Activated CD4-positive, CD25-positive, alpha-beta regulatory T cell treated with anti-CD3 and anti-CD28 coated beads, Interleukin-2, amount 50 U/mL, for 24 hours (primary cell): ENCODE measurements at places on chromosomes 16 and 17.
A peak's percentile ranks its signal among the peaks of the same experiment; 100 is the strongest.

GRCh38 chr17:82108038-82108437 lies 10.0 kb upstream of the FASN start:
- no peak for ATAC-seq

GRCh38 chr16:24800586-24800985 lies 45.2 kb upstream of the SLC5A11 start:
- no peak for ATAC-seq

- ATAC-seq: no peak
These were observed 641 bp upstream of the NT5C3B start for GRCh38 chr17:41836550-41837196.

- no peak for ATAC-seq
These were observed 43.0 kb upstream of the TMEM97 start for GRCh38 chr17:28276011-28276410.

- peak; percentile 90 for ATAC-seq
These were observed at the start of gene NUP93 for GRCh38 chr16:56729735-56730662. Gene NUP93 (plus strand): TSS chr16:56730129. CDS start chr16:56748248, 18,119 bp downstream.

DNA sequence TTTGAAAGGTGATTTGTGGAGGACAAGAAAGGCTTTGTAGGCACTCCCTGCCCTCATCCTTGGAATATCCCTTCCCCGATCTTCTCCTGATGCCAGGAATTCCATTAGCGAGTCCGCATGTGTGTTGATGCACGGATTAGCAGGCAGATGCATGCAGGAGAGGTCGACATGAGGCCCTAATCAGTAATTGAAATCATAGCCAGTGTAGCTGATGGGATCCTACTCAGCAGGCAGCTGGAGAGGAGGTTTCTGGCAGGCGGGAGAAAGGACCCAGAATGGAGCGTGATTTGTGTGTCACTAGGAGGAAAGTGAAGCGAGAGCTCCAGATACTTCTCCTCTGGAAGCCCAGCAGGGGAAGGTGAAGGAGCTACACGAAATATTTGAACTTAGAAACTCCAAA lies 196.3 kb upstream of the CDH11 start:
- ATAC-seq: no peak

DNA sequence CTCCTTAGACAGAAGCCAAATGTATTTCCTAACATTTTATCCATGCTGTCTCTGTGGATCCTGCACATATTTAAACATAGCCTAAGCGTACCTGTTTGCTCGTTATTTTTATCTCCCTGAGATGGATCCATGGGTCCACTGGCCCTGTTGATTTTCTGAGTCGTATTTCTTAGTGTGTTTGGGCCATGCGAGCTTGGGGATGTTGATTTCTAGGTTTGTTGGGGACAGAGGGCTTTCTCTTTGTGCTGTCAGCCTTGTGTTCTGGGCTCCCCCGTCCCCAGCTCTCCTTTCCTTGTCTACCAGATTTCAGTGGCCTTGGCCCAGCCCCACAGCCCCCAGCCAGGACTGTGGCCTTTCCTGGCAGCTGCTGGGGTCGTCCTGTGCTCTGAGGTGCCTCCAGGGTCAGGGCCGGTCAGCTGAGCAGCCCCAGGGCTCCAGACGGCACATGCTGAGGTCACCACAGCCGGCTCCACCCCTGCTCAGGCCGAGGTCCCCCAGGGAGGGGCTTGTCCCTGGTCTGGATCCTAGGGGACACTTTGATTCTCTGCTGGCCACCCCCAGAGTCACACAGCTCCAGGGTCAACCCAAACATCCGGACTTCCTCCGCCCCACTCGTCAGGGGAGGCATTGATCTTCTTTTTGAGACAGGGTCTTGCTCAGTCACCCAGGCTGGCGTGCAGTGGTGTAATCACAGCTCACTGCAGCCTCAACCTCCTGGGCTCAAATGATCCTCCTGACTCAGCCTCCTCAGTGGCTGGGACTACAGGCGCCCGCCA lies 4.4 kb downstream of the SSTR5 start:
- no peak for ATAC-seq

GRCh38 chr17:34370997-34371395 lies 8.0 kb upstream of the CCL1 start:
- ATAC-seq: no peak

- ATAC-seq: no peak
These were observed 5.2 kb upstream of the PKMYT1 start for GRCh38 chr16:2985462-2985861.

DNA sequence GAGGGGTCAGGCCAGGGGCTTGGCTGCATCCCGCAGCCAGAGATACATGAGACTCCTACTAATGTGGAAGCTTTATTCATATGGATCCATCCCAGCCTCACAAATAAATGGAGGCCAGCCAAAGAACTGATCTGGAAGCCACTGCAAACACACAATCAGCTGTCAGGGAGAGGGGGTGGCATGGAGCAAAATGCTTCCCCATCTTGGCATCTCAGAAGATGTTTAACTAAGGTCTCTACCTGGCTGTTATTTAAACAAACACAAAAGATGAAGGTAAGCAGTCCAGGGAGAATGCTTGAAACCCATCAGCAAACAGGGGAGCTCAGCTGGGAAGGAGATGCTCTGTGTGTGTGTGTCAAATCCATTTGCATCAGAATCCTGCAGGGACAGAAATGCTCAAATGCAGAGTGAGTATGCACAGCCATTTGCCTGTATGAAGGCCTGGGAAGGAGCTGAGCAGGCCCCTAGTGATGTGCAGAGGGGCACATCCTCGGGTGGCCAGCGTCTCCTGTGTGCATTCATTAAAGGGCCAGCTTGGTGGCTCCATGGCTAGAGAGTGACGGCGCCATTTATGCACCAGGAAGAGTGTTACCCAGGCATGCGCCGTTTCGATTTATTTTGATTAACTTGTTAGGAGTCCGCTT lies 34.2 kb upstream of the IRX3 start:
- no peak for ATAC-seq

GRCh38 chr16:57540387-57540786 lies 2.1 kb upstream of the ADGRG5 start:
- ATAC-seq: no peak

DNA sequence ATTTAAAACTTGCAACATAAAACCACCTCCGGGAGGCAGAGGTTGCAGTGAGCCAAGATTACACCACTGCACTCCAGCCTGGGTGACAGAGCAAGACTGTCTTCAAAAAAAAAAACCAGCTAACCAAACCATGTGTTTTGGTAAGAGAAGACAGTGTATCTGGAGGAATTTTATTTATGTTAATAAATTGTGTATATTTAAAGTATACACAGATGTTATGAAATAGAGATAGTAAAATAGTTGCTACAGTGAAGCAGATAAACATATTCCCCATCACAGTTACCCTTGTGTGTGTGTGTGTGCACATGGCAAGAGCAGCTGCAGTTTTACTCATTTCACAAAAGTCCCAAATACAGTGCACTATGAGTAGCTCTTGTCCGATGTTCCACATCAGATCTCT lies 54.8 kb upstream of the CRISPLD2 start:
- ATAC-seq: no peak

DNA sequence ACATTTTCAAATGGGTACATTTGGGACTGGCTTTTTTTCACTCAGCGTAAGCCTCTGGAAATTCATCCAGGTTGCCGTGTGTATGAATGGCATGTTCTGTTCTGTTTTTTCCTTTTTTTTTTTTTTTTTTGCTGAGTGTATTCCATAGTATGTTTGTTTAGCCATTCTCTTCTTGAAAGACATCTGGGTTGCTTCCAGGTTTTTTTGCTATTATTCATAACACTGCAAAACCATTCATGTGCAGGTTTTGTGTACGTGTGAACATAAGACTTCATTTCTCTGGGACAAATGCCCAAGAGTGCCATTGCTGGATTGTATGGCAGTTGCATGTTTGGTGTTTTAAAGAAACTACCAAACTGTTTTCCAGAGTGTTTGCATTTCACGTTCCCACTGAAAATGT lies 335.9 kb upstream of the TNRC6C start:
- no peak for ATAC-seq

DNA sequence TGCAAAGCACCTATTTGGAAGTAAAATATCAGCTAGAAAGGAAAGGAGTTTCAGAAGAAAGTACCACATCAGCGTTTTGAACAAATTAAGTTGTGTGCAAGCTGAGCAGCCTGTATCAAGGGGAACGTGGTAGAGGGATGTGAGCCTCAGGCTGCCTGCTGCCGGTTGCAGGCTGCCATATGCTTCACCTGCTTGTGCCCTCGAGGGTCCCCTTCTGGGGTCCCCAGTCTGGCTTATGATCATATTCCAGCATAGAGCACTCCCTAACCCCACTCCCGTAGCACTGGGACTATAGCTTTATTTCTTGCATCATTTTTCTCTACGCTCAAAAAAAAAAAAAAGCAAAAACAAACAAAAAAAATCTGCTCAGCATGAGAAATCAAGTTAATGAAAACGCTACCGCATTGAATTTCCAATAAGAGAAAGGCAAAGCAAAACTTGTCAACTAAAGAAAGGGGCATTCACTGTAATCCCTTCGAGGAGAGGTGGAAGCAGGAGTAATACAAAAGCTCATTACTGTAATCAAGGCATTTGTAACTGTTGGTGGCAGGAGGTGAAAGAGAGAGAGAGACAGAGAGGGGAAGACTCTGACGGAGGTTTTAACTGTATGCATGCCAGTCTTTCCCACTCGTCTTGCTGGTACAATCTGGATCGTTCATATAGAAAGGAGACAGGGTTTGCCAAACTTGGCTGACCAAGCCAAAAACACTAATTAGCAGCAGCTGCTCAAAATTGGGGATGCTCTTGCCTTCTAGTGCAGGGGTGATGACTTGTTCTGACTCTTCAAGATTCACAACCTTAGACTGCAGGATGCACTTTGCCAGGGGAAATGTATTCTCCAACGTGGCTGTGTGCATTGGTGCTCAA lies 258.2 kb upstream of the HSBP1 start:
- ATAC-seq: no peak

GRCh38 chr17:52831536-52831935 lies 673.0 kb upstream of the CA10 start:
- no peak for ATAC-seq

DNA sequence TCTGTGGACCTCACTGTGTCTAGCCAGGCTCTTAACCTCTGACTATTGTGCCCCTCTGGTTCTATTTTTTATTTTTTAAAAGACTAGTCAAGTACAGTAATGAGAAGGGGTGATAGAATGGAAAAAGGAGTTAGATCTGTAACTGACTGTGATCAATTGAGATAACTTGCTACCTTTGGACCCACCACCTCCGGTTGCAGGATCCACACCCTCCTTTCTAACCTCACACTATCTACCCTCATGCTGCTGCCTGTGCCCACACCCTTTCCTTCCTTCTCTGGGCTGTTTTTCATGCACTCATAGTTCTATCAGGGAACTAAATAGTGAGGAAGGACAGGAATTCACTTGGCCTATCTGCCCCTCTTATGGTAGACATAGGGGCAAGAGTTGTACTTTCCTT lies 172.3 kb downstream of the KATNIP start:
- ATAC-seq: no peak

- no peak for ATAC-seq
These were observed 36.2 kb upstream of the GAN start for GRCh38 chr16:81278526-81278925.

DNA sequence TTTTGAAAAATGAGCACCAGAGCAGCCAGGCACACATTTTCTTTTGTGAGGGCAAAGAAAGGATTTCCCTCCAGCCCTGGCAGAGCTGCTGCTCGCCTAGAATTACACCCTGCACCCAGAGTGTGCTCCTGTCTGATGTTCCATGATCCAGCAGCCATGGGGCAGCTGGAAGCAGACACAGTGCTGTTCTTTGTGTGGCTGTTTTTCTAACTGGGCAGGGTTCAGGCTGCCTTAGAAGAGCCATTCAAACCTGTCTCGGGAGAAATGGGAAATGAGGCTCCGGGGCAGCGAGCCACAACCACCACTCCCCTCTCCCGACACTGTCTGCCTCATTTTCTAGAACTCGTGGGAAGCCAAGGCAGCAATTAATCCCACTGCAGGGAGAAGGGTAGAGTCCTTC lies 28.9 kb downstream of the LITAF start:
- no peak for ATAC-seq
